ENCODE measurements at places on chromosomes 16 and 17.

GRCh38 chr16:751152-752006, 9.2 kb upstream of the MSLN start:
- no peak for DNase-seq

- DNase-seq: no peak
These were observed 74.1 kb downstream of the KLHDC4 start for GRCh38 chr16:87691686-87692079.

GRCh38 chr16:49932946-49933345, 77.0 kb upstream of the ZNF423 start:
- DNase-seq: no peak

DNA sequence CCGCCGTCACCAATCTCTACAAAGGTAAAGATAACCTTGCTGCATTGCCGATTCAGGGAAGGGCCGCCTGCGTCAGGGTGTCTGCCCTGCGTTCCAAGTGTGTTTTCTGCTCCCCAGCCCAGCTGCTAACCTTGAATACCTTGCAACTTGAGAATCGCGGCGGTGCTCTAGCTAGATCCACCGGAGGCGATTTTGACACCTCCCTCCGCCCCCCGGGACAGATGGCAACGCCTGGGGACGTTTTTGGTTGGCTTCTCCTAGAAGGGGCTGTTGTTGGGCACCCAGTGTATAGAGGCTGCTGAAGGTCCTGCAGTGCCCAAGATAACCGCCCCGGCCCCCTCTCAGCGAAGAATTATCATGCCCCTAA, 1.5 kb downstream of the HAPSTR1 start:
- peak; percentile 13 for DNase-seq

- DNase-seq: no peak
These were observed 138.6 kb upstream of the WSCD1 start for GRCh38 chr17:5931616-5932015.

DNA sequence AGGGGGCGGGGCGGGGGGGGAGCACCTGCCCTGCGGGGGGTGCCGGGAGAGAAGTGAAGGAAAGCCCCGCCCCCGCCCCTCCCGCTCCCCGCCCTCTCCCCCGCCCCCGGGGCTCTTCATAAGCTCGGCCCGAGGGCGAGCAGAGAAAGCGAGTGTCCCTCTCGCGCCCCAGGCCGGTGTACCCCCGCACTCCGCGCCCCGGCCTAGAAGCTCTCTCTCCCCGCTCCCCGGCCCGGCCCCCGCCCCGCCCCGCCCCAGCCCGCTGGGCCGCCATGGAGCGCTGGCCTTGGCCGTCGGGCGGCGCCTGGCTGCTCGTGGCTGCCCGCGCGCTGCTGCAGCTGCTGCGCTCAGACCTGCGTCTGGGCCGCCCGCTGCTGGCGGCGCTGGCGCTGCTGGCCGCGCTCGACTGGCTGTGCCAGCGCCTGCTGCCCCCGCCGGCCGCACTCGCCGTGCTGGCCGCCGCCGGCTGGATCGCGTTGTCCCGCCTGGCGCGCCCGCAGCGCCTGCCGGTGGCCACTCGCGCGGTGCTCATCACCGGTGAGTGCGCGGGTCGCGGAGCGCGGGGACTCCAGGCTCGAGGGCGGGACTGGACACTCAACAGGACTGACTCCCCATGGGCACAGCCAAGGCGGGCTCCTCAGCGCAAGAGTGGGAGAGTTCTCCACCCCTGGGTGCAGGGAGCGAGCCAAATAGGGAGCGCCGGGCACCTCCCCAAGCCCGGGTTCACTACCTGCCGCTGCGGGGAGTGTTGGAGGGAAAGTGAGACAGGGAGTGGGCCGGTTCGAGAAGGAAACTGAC, at the start of gene HSD11B2:
Gene HSD11B2 (plus strand): TSS at position 145 of the 798 bp plus-strand sequence. CDS start 128 bp downstream, at position 273.
- DNase-seq: no peak

DNA sequence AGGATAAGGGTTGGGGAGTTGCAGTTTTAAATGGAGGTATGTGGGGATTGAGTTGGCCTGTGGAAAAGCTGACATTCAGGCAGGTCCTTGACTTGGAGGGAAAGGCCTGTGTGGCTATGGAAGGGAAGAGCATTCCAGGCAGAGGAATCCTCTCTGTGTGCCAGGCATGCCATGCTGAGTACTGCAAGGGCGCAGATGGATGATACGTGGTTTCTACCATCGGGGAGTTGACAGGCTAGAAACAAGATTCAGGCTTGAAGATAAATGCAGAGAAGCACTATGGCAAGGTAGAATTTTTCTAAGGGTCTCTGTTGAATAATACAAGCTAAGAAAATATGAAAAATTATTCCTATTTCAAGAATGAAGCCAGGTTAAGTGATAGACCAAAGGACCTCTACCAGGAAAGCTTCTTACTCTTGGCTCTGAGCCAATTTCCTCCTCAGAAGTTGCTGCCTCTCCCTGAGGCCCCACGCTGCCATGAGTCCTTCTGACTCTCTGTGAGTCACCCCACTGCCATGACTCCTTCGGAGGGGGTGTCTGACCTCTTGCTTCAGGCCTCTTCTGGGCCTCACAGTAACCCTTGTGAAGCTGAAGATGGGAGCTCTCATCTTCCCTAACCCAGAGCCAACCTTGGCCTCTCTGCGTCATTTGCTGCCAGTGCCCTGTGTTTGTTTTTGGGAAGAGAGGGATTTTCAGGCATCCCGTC, 75.8 kb downstream of the WNT3 start:
- DNase-seq: no peak

DNA sequence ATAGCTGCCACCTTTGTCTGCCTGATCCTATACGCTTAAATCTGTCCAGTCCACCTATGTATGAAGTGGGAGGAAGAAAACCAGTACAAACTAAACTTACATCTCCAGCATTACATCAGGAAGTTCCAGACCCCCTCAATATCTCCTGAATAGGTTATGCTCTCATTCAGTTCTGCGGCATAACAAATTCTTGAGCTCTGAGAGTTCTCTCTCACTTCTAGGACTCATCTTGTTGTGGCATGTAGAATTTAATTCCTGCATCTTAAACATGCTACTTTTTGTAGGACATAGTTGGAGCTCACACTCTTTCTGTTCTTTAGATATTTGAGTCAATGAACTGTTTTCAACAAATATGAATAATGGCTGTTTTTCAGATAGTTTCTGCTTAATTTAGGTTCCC, 662.5 kb downstream of the CDH11 start:
- DNase-seq: no peak

DNA sequence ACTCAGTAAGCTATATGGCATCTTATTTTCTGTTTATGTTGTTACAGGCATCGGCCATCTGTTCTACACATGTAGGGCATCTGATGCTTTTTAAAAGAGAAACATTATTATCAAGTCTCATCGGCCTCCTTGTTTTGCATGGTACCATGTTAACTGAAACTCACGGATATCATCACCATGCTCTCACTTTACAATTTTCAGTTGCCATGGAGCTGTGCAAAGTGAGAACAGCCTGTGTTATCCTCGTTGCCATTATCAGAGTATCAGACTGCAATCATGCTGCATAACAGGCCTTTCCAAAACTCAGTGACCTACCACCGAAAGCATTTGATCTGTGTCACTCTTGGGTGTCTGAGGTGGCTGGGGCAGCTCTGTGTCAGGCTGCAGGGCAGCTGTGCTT, 110.3 kb downstream of the C17orf67 start:
- no peak for DNase-seq

- no peak for DNase-seq
These were observed 22.1 kb upstream of the HNF1B start for GRCh38 chr17:37766971-37767370.

- DNase-seq: no peak
These were observed 335.3 kb upstream of the TBX2 start for GRCh38 chr17:61064087-61064951.

- no peak for DNase-seq
These were observed 28.7 kb upstream of the DNAI2 start for GRCh38 chr17:74245145-74245831.

- no peak for DNase-seq
These were observed 2.8 kb downstream of the CCL4L2 start for GRCh38 chr17:36213695-36214094.

DNA sequence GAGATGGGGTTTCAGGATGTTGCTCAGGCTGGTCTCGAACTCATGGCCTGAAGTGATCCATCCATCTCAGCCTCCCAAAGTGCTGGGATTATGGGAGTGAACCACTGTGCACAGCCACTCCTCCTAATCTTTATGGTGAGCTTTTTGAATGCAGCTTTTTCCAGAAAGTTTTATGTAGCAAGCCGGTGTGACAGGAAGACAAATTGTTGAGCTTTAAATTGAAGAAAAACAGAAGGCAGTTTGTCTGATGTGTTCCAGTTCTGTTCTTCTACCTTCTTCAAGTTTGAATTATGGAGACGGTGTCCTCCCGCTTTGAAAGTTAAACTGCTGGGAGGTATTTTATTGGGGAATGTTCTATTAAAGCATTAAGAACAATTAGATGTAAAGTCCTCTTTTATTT, 177.1 kb downstream of the SNX29 start:
- DNase-seq: no peak

- no peak for DNase-seq
These were observed 22.0 kb upstream of the METRNL start for GRCh38 chr17:83057397-83057761.

All from activated T-helper 1 cell treated with anti-CD3 and anti-CD28 coated beads, Interleukin-2, amount 50 U/mL, for 16 hours (primary cell).